ENCODE measurements at places on chromosomes 6 and 20.

GRCh38 chr6:1475174-1475573 lies 85.8 kb downstream of the FOXF2 start:
- DNase-seq = no peak

- DNase-seq = no peak
Measured at GRCh38 chr6:156940221-156940620, 163.0 kb downstream of the ARID1B start.

- DNase-seq = no peak
Measured at GRCh38 chr20:48169650-48170225, 384.5 kb upstream of the SULF2 start.

GRCh38 chr6:135195041-135195440 lies 13.9 kb downstream of the MYB start:
- no peak for DNase-seq

DNA sequence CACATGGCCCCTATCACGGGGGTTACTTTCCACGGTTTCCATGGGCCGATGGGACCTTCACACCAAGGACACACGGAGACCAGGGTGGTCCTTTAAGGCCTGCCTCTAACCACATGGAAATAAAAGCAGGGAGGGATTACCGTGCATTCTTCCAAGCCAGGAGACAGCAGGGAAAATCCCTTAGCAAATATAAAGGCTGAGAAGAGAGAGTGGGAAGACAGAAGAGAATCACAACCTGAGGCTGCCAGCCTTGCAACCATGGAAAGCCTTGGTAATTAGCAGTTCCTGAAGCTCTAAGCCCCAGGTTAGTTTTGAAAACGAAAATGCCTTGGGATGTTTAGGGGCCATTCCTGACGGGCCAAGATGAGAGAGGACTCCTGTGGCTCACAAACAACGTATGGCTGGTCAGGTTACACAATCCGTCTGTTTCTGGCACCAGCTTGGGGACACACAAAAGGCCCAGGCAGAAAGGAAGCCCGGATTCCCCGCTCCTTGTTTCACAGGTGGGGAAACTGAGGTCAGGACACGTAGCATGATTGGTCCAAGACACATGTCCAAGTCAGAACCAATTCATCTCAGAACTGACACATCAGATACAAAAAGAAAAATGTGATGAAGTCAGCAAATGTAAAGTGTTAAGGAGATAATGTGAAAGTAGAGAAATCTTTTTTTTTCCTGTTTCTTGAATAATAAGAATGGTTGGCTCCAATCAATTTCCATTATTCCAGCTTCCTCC lies 2.8 kb downstream of the PREX1 start:
- no peak for DNase-seq

DNA sequence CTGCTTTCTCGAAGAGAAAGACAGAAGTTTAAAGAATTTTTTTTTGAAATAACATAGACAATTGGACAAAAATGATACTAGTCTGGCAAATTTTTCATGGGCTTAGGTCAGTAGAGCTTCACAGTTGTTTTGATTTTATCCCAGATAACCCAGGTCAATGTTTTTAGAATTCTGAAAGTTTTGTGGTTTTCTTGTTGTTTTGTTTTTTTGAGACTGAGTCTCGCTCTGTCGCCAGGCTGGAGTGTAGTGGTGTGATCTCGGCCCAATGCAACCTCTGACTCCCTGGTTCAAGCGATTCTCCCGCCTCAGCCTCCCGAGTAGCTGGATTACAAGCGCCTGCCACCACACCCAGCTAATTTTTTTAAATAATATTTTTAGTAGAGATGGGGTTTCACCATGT lies 22.8 kb downstream of the KIF13A start:
- DNase-seq = no peak

DNA sequence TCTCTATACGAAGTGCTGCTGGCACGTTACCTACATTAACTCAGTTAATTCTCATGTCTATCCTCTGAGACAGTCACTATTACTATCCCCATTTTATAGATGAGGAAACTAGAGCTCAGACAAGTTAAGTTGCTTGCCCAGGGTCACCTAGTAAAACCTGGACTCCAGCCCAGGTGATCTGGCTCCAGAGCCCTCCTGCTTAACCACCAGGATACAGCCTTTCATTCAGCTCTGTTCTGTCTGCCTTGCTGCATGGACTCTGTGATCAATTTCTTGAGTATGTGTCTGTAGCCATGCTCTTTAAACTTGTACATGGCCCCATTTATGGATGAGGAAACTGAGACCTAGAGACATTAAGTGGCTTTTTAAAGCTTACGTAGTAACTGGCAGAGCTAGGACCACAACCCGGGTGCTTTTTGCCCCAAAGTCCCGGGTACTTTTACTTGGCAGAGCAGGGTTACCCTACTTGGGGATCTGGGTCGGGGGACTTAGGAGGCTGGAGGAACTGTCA lies 4.7 kb downstream of the CDKN1A start:
- no peak for DNase-seq

GRCh38 chr6:136990754-136991153 lies 54.0 kb downstream of the IL20RA start:
- no peak for DNase-seq

DNA sequence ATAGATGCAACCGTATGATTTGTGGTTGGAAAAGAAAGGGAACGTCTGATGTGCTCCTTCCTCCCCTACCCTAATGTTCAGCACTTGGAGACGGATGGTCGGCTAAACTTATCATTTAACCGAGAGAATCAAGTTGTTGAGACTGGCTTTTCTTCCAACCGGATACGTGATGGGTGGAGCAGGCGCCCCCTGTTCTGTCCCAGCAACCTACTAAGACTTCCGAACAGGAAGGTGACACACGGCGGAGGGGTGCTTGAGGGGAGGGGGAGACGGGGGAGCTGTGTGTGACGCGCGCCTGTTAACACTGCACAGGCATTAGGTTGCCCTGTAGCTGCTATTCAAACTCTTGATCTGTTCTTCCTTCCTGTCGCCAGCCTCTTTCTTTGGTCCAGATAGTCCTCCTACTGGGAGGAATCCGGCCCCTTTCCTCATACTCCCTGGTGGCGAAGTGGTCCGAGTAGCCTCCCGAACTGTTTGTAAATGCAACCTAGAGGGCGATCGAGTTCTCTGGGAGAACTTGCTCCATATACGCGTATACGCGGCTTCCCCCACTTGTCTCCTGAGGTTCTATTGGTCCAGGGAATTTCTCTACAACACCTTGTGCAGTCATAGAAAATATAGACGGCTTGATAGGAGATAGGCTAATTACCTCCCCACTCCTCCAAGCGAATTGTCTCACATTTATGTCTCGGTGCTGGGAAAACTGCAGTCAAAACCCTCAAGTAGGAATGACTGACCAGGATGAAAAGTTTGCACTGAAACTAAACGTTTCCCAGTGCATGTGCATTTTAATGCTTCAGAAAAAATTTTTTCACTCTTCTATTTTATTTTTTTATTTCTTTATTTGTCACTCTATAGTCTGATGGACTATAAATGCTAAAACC lies 126.0 kb upstream of the SLC2A12 start:
- DNase-seq = peak; percentile 82

DNA sequence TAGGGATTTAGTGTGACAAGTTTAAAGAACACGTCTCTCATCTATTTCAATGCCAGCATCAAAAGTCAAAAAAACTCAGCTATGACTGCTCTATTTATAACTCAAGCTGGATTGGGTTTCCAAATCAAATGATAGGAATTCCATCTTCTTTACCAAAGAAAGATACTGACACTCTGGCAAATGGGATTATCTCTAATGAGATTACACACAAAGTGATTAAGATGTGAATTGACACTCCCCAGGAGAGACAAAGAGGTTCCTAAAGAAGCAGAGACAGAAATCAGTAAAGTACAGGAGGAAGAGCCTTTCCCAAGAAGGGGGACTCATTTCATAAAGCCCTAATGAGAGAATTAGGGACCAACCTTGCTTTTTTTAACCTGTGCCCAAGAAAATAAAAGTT lies 92.1 kb downstream of the ID4 start:
- DNase-seq = no peak

DNA sequence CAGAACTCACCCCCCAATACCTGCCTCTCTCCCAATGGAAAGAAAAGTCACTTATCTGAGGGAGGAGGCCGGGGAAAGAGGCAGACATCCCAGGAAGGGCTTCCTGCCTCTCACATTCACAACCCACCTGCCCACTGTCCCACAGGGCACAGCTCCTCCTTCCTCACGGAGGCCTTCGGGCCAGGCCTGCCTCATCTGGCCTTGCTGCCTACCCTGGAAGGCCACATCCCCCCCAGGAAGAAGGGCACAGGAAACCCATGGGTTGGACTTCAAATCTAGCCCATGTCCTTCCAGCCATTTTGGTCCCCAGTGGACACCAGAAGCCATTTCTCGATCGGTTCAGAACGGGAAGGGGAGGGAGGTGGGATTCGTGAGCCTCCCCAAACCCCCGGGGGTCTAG lies 162.0 kb downstream of the PREX1 start:
- DNase-seq = no peak

Data from NCI-H774 (cell line).